NCI-H2107 (cell line): ENCODE measurements at places on chromosomes 2 and 18.

DNA sequence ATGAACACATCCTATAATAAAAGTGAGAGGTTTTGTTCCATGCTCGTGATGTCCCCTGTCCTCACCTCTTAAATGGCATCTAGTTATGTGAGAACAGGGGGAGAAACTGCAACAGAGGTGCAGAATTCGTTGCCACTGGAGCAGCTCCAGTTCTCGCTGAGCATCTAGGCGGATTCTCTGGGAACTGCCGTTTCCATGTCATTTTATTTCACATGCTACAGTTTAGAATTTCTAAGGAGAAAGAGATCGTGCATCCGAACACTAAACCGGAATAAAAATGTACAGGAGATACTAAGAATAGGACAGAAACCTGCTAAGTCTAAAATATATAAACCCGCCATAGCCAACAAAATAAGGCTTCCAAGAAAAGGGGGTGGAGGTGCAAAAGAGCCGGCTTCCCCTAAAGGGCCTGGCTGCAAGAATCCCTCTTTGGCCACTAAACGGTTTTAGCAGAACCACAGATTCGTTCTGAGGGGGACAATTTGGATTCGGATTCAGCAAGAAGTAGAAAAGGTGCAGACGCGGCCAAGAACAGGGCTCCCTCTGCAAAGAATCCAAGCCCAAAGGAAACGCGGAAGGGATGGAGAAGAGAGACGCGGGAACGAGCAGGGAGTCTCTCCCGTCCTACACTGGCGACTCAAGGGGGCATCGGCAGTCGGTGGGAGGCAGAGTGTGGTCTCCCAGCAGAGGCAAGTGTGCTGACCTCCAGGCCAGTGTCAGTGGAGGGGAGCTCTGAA, 1.3 kb downstream of the TMEM163 start:
- no peak for DNase-seq

DNA sequence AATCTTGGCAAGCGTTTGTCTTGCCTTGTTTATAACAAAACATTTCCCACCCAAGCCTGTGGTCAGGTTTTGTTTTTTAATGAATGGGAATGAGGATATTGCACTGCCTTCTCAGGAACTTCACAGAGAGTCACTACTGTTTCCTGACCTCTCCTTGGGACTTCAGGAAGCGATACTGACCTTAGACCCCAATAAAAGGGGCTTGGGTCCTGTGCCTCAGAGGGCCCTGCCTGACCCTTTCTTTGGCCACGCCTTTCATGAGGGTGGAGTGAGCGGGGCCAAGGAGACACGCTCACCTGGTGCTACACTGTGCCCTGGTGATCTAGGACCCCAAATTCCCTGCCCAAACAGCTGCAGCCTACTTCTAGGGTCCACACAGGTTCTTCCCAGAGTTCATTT, 92.8 kb upstream of the TGFA start:
- DNase-seq = no peak

GRCh38 chr2:158905784-158906183, 62.7 kb upstream of the TANC1 start:
- DNase-seq = no peak

DNA sequence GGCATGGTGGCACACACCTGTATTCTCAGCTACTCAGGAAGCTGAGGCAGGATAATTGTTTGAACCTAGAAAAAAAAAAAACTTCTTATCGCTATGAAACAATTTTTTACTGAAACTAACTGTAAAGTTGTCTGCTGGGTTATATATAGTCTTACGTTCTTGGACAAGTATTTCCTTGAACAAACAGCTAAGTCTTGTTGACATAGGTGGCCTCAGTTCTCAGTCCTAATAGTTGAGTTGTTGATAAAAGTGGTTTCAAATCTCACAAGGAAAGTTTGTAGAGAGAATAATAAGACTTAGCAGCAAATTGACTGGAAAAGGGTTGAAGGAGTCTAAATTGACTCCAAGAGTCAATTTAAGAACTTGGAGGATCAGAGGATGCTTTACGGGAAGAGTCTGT, 166.5 kb upstream of the KCNJ3 start:
- no peak for DNase-seq

DNA sequence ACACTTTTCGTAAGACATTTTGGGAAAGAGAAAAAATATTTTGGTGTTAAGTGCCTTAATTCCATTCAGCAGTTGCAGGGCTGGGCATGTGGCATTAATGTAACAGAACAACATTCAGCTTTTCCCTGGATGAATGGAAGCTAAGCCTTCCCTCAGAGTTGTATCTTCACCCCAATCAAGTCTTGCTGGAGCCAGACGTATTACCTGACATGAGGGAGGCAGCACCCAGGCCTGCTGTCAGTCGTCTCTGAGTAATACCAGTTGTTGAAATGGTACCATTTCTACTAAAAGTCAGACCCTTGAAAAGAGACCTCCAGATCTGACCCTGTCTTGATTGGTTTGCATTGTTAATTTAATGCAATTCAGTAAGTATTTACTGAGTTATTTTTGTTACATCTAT, 57.5 kb downstream of the MALT1 start:
- no peak for DNase-seq

DNA sequence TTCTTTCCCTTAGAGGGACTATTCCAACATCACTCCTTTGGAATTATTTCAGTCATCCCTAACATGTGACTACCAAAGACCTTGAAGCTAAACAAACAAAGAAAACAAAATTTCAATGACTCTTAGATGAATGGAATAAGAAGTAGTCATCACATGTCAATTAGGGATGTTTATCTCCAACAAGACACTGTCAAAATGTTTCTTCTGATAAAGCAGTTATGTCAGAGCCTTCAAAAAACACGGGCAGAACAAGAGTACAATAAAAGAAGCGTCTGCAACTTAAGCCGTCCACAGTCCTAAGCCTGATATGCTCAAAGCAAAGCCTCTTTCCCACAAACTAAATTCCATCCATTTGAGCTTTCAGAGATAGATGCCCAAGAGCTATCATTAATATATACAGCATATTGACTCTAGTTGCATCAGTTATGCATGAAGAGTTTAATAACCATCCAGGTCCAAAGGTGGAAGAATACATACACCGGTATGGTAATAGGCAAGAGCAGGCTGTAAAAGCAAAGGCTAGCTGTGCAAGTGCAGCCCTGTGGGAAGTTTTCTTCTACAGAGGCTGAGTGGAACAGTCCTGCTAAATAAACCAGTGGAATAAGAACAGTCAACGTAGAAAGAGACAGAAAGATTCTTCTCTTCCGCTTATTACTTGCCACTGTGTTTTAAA, 98.1 kb downstream of the ICA1L start:
- DNase-seq = no peak
